ENCODE measurements at places on chromosomes 7 and 10.

DNA sequence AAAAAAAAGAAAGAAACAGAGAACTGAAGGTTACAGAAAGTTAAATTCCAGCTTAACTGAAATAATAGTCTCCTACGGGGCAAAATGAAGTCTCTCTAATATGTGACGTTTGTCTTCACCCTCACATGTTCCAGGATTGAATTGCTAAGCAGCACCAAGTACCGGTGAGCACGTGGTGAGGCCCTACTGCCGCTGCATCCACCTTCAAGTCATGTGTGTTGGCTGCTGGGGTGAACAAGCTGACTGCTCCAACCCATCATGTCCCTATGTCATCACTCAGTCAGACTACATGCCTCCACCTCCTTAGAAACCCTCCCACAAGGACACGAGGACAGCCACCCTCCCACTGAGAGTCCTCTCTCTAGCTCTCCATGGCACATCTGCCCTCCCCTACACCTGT, 35.4 kb upstream of the NPFFR1 start:
- DNase-seq, result no peak

- no peak for DNase-seq
Observed at GRCh38 chr10:15158972-15159371, 9.5 kb downstream of the NMT2 start.

GRCh38 chr7:30430276-30430675, 48.3 kb downstream of the NOD1 start:
- no peak for DNase-seq

GRCh38 chr10:91856637-91857036, 52.6 kb downstream of the FGFBP3 start:
- no peak for DNase-seq

- DNase-seq, result no peak
Observed at GRCh38 chr10:78746155-78746763, 322.5 kb upstream of the ZMIZ1 start.

DNA sequence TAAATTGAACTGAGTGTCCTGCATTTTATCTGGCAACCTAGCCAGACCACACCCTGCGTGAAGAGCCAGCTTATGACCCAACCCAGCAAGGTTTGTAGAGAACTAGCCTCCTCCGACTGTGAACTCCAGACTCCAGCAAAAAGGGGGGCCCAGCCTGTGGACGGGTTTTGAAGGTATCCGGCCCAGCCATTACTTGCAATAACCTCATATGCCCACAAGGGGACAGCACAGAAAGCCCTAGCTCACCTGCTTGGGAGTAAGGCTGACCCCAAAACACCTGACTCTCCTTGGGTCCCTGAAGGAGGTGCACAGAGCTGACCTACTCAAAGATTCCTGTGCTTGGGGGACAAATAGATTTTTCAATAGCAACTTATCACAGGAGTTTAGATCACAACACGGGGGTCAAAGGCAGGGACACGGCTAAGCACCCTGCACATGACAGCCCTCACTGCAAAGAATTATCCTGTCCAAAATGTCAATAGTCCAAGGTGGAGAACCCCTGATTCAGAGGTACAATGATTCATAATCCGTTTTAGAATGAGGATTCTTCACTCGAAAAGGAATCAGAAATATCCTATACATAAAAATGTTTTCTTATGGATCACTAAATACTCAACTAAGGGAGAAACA, 4.6 kb downstream of the TRPV6 start:
- DNase-seq, result no peak

DNA sequence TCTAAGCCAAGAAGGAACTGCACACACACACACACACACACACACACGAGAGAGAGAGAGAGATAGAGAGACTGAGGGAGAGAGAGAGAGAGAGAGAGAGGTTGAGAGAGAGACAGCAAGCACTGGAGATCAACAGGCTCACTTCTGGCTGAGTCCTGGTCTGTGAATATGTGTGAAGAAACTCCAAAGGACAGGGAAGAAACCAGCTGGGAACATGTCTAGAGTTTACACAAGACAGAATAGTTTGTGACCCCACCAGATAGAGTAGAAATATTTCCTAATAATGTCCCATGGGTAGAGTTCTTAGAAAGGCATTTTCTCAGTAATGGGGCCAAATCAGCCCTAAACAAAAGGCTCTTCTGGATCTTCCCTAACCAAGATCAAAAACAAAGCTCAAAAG, 155.5 kb upstream of the IGFBP3 start:
- no peak for DNase-seq

DNA sequence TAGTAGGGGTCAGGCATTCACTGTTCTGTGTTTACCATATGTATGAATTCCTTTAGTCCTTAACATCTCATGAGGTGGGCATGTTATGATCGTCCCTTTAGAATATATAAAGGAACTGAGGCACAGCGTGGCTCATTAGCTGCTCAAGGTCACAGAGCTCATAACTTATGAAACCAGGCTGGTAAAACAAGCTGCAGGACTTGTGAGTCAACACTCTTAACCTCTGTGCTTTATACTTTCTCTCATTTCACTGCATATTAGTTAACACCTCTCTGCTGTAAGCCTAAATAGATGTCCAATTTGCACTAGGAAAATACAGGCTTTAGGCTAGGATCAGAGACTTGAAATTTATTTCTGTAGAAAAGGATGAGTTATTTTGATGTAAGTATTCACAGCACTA, 180.3 kb upstream of the HDAC9 start:
- DNase-seq, result no peak

- no peak for DNase-seq
Observed at GRCh38 chr10:70742537-70743429, 42.4 kb downstream of the TBATA start.

- no peak for DNase-seq
Observed at GRCh38 chr7:43138710-43139109, 26.3 kb downstream of the HECW1 start.

GRCh38 chr7:84372155-84372621, 177.6 kb upstream of the SEMA3A start:
- DNase-seq, result no peak

DNA sequence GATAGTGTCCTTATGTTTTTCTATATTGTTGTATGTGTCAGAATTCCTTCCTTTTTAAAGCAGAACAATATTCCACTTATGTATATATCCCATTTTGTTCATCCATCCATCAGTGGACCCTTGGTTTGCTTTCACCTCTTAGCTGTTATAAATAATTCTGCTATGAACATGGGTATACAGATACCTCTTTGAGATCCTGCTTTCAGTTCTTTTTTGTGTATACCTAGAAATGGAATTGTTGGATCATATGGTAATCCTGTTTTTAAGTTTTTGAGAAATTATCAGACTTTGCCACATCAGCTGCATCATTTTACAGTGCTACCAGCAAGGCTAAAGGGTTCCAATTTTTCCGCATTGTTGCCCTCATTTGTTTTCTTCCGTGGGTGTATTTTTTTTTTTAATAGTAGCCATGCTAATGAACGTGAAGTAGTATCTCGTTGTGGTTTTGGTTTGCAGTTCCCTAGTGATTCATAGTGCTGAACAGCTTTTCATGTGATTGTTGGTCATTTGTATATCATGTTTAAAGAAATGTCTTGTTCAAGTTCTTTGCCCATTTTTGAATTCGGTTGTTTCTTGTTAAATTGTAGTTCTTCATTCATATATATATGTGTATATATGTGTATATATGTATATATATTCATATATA, 87.8 kb downstream of the LCOR start:
- DNase-seq, result no peak

DNA sequence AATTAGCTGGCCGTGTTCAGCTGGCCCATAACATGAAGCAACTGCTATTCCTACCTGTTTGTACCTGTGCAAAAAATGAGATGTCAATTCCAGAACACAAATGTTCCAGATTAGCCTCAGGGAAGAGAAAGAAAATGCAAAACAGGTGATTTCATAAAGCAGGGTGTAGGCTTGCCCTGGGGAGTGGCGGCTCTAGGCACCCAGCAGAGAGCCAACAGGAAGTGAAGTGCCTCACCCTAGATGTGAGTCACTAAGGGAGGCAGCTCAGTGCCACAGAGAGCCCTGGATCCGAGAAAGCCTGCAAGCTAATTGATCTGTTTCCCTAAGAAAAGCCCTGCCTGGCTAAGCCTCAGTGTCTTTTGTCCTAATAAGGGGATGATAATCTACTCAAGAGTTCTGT, 240.0 kb downstream of the ARHGAP21 start:
- peak; percentile 80 for DNase-seq

DNA sequence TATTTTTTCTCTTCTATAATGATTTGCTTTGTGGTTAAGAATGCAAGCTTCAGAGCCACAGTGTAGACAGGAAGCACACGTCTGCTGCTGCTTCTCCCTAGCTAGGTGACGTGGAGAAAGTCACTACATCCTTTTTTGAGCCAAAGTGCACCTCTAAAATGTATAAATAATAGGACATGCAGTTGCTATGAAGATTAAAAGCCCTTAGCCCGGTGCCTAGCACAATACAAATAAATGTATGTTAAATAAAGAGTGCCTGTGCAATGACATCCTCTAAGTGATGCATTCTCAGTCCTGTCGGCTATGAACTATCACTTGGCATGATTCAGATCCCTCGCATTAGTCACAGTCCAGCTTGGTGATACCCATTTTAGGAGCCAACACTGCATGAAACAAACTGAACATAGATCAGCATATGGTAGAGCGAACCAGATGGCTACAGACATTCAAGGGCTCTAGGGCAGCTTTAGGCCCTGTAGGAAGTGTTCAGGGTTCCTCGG, 4.8 kb upstream of the TRDMT1 start:
- no peak for DNase-seq

- no peak for DNase-seq
Observed at GRCh38 chr7:727806-728460, 852 bp upstream of the PRKAR1B start.

DNA sequence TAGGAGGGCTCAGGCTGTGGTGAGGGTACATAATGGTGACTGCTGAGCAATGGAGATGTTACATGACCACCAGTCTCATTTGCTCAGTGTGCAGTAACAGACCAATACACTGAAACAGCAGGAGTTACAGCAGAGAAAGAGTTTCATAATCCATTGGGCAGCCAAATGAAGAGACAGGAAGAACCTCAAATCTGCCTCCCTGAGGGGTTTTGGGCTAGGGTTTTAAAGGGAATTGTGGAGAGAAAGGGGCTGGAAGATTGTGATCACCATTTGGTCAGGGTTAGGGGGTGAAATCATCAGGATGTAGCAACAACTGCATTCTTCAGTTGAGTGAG, 838.3 kb downstream of the GRID1 start:
- DNase-seq, result no peak

DNA sequence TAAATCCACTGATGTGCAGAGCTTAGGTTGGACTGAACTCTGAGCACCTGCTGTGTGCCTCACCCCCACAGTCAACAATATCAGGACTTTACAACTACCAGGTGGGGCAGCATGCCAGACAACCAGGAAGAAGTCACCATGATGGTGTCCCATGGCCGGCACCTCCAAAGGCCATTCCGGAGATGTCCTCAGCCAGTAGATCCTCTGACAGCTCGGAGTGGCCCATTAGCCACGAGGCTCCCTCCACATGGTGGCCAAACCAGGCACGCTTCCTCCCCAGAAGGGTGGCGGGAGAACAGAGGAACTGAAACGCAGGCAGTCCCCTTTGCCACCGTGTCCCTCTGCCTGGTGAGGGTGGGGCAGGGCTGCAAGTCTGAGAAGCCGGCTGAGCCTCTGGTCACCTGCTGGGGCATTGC, 390.0 kb downstream of the TNS3 start:
- no peak for DNase-seq

Measured in NCI-H526 treated with DMSO at 0.1 percent for 48 hours (cell line).